ENCODE measurements at places on chromosomes 6 and 20.

GRCh38 chr6:94196891-94197290, 777.5 kb upstream of the EPHA7 start:
- no peak for DNase-seq

GRCh38 chr20:48897305-48898010, 24.1 kb upstream of the ARFGEF2 start:
- no peak for DNase-seq

DNA sequence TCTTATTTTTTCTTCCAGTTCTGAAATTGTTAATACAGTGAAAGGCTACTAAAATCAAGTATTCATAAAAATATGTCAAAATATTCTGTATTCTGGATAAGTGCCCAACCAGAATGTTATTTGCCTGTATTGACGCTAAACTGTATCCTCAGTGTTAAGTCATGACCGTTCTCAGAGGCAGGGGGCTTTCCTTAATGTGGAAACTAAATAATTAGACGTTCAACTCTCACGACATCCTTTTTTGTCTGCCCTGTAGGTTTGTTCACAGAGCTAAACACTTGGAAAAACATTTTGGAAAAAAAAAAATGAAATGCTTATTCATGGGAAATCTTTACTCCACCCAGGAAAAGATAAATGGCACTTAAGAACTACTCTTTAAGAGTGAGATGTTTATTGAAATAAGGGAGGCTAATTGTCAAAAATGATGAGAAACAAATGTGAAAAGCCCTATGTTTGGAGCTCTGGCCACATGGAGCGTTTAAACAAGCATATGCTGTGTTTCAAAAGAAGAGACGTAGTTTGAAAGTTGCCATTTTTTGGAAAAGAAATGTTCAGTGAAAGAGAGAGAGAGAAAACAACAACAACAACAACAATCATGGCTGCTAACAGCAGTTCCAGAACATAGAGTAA, 453.1 kb upstream of the MARCKS start:
- no peak for DNase-seq

- DNase-seq: no peak
These were observed 553 bp downstream of the ZSCAN16 start for GRCh38 chr6:28124971-28125353.

DNA sequence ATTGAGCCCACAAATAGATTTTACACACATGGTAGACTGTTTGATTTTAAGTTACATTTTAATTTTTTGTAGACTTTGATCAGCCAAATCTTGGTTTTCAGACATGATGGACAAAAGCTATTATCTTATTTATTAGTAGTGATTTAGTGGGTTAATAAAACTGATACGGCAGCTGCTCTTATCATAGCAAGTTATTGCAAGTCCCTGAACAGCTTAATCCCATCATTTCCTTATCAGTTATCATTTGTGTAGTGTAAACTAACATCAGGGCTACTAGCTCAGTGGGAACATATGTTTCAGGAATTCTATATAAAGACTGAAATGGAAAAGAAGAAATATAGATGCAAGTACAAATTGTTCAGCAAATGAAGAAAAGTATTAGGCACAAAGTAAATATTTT, 10.9 kb downstream of the RFX6 start:
- no peak for DNase-seq

GRCh38 chr6:169233181-169233580, 20.5 kb downstream of the THBS2 start:
- DNase-seq: no peak

GRCh38 chr6:6284221-6284966, 36.1 kb downstream of the F13A1 start:
- DNase-seq: no peak

DNA sequence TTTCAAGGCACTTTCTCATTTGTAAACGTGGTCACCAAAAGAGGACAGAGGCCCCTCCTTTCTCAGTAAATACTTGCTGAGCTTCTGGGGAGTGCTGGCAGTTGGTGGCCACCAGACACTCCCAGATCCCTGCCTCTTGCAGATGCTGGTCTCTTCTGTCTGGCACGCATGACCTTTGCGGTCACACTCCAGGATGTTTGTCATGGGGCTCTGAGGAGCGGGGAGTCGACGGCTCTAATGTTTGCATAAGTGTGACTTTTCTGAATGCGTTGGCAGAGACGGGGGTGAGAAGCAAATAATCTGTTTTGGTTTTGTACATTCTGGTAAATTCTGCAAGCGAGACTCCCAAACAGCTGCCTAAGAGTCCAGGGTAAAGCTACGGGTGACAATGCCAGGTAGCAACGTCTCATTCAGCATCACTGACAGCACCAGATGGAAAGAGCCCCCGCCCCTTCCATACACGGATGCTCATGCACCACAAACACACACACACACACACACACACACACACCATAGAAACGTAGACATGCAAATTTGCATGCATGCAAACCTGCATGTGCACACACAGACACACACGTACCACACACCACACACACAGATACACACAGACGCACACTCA, 101.1 kb downstream of the YTHDF1 start:
- no peak for DNase-seq

DNA sequence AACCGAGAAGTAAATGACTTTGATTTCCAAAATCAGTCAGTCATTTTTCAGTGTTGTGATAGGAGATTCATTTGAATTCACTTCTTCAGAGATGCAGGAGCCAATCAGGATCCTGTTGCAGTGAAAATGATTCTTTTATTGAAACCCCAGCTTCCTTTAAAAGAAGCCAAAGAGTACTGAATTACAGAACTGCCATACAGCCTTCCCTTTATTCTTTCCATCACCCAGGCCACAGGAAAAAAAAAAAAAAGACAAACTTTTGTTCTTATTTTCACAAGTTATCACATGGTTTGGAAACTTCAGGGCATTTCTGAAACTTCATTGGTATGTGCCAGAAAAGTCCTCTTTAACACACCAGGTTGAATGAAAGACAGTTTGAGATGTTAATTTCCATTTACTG, 1.8 kb upstream of the CARMIL1 start:
- no peak for DNase-seq

- no peak for DNase-seq
These were observed 176.0 kb downstream of the MRPL14 start for GRCh38 chr6:43951063-43951755.

- no peak for DNase-seq
These were observed 39.4 kb downstream of the TFAP2A start for GRCh38 chr6:10375391-10375969.

DNA sequence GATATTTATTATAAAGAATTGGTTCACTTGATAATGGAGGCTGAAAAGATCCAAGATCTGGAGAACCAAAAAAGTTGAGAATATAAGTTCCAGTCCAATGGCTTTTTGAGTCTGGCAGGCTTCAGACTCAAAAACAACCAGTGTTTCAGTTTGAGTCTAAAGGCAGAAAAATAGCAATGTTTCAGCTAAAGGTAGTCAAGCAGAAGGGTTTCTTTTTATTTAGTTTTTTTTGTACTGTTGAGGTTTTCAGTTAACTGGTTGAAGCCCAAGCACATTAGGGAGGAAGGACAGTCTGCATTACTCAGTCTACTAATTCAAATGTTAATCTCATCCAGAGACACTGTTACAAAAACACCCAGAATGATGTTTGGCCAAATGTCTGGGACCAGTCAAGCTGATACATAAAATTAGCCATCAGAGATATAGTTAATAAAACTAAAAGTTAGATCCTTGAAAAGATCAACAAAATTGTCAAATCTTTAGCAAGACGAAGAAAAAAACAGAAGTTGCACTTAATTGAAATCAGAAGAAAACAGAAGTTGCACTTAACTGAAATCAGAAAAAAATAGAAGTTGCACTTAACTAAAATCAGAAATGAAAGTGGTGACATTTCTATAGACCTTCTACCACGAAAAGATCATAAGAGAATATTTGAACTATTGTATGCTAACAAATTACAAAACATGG, 980.3 kb upstream of the FLRT3 start:
- no peak for DNase-seq

DNA sequence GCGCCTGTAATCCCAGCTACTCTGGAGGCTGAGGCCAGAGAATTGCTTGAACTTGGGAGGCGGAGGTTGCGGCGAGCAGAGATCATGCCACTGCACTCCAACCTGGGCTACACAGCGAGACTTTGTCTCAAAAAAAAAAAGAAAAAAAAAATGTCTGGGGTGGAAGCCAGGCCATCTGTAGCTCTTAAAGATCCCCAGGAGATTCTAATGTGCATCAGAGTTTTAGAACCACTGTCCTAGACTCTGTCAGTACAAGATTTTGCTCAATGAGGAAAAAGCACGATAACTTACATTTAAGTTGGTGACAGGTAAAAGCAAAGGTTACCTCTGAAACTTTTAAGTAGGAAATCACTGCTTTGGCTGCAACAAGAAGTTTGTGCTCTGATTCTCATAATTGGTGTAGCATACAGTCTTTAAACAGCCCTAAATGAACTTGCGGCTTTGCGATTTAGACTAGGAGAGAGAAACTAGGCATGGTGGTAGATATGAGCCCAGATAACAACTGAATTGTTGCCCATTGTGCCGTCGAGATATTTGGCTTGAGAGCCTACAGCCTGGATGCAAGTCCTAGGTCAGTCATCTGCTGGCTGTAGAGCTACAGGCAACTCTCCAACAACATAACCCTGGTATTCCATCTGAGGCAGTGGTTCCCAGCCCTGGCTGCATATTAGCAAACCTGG, 67.2 kb downstream of the BACH2 start:
- DNase-seq: no peak

DNA sequence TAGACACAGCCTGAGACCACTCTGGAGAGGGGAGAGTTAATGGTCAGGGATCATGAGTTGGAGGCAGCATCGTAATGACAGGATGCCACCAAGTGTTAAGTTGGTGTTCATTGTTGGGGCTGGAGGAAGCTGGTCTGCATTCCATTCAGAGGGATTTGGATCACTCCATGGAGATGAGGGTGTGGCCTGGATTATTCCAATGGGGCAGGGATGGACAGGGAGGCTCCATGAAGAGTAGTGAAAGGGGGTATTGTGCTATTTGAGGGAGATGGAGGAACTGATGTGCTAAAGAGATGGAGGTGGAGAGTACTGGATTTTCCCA, 1.1 kb downstream of the SAPCD1 start:
- no peak for DNase-seq

DNA sequence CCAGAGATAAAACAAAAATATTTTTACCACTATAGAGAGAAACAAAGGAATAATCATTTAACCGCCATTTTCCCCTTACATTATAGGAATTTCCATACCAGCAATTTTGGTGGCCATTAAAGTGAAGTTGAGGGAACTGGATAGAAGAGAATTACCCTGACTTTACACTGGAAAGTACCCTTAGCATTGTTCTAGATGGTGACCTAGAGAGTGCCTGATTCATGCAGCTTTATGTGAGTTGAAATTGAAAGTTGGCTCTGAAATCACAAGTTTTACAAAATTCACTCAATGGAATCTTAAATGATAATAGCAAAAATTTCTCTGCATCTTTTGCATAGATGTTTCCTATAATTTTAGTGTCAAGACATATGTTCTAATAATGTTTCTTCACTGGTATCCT, 55.7 kb upstream of the PREP start:
- DNase-seq: no peak

DNA sequence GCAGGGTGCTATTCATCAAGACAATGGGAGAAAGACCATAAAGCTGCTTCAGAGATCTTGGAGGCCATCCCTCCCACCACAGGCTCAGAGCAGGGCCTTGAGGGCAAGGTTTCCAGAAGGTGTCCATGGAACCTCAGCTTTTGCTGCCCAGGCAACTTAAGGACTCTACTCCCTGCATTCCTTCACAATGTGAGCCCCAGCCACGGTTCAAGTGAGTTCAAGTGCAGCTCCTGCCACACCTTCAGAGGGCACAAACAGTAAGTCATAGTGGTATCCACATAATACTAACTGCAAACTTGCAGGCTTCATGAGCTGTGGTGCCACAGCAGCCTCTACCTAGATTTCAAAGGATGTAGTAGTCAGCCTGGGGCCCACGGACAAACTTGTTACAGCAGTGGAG, 144.0 kb upstream of the C6orf118 start:
- DNase-seq: no peak

GRCh38 chr6:66291905-66292304, 584.9 kb upstream of the EYS start:
- DNase-seq: no peak

DNA sequence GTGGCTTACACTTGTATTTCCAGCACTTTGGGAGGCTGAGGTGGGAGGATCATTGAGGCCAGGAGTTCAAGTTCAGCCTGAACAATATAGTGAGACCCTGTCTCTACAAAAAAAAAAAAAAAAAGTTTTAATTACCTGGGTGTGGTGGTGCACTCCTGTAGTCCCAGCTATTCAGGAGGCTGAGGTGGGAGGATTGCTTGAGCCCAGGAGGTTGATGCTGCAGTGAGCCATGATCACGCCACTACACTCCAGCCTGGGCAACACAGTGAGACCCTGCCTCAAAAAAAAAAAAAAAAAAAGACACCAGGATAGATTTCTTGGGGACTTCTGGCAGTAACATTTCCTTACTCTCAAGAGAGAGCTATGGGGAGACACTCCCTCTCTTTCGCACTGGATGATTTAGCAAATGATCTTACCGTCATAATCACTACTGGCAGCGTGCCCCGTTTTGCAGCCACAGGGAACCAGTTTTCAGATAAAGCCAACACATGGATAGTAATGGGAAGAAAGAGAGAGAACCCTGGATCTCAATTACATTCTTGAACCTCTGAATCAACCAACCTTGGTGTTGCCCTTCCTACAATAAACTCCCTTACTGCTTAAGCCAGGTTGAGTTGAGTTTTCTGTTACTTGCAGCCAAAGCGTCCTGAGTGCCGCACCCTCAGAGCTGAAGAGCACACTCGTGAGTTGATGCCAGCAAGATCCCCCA, 18.1 kb upstream of the PTPN1 start:
- no peak for DNase-seq

DNA sequence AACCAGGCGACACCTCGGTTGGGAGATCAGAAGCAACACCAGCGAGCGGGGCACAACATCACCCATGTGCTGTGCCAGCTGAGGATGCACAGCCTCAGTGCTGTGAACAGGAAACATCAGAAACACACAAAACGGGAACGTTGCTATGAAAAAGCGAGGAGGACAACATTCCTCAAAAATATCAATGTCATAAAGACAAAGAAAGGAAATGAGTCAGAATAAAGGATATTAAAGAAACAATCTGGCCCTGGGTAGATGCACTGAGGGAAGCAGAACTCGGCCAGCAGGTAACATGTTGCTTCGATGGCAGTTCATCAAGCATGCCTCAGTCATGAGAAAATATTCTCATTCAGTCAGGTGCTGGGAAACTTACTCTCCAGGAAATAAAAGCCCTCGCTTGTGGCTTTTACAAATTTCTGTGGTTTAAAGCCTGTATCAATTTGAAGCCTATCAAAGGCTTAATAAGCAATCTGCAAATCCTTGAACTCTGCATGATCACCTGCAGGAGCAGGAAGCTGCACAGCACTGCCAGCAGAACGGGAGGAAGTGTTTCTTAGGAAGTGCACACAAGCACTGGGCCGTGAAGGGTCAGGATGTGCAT, 77.5 kb downstream of the GINS1 start:
- no peak for DNase-seq

GRCh38 chr6:52598123-52598823, 21.4 kb upstream of the TRAM2 start:
- no peak for DNase-seq

- DNase-seq: no peak
These were observed 203.9 kb upstream of the MARCKS start for GRCh38 chr6:113653275-113653674.

Measured in stimulated activated CD4-positive, alpha-beta T cell treated with anti-CD3 and anti-CD28 coated beads, Interleukin-2, amount 100 ng/mL, for 4 hours (primary cell).